ENCODE measurements at places on chromosomes 12 and 14.
A peak's percentile ranks its signal among the peaks of the same experiment; 100 is the strongest.

DNA sequence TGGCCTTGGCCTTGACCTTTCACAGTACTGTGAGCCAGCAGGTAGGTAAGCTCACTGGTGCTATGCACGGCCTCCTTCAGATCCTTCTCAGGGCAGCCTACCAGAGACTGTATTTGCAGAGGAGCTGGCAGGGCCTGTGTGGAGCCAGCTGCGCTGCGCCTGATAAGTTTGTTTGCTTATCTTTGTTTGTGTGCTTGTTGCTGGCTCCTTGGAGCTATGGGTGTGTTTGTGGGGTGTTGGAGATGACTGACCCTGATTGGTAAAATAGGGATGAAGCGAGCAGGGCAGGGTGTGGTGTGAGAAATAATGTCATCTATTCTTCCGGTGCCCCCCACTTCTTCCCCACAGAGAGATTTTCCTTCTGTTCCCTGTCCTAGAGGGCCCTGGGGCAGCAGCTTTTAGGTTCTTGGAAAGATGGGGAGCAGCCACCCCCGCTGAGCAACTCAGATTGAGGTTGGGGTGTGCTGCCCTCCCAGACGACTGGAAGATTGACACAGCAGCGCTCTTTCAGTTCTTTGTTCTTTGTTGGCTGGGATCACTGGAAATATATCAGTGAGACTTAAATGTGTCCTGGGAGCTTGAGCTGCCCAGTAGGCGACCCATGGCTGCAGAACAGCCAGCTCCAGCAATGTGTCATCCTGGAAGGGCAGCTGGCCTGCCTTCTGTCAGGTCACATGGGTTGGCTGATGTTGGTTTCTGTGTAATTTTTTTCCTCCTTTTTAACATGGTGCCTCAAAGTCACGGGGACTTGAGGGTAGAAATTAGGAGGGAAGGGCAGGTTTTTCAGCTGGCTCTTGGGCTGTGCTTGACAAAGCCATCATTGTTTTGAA, 19.6 kb downstream of the MLXIP start:
- DNase-seq, result peak; percentile 61

GRCh38 chr14:49957089-49957852, 64.4 kb downstream of the ARF6 start:
- no peak for DNase-seq

DNA sequence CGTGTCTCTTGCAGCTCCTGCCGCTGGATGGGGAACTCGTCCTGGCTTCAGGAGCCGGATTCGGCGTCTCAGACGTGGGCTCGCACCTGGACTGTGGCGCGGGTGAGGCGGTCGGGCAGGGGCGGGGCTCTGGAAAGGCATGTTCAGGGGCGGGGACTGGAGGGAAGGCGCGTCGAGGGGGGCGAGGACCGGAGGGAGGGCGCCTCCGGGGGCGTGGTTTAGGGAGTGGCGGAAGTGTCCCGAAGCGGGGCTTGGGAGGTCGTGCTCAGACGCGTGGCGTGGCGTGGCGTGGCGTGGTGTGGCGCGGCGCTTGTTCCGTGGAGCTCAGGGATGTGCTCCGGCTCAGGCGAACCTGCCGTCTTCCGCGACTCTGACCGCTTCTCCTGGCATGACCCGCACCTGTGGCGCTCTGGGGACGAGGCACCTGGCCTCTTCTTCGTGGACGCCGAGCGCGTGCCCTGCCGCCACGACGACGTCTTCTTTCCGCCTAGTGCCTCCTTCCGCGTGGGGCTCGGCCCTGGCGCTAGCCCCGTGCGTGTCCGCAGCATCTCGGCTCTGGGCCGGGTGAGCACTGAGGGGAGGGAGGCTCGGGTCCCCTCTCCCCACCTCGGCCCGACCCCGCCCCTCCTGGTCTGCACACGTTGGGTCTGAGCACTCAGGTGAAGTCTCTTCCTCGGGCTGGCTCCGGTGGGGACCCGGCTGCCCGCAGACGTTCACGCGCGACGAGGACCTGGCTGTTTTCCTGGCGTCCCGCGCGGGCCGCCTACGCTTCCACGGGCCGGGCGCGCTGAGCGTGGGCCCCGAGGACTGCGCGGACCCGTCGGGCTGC, 6.2 kb downstream of the AMN start:
- DNase-seq, result no peak

DNA sequence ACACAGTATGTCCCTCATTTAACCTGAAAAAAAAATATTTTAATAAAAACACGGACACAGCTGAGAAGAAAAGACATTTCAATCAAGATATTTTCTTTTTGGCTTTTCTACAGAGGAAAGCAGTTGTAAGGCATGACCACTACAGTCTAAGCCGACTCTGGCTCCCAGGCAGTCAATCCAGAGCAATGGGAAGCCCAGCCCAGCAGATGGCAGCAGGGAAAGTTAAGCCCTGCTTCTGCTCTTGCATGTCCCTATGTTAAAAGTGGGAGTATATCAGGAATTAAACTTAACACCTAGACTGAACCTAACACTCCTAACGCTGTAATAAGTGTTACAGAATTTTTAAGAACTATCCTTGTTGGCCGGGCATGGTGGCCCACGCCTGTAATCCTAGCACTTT, 19.5 kb upstream of the HAL start:
- peak; percentile 36 for DNase-seq

DNA sequence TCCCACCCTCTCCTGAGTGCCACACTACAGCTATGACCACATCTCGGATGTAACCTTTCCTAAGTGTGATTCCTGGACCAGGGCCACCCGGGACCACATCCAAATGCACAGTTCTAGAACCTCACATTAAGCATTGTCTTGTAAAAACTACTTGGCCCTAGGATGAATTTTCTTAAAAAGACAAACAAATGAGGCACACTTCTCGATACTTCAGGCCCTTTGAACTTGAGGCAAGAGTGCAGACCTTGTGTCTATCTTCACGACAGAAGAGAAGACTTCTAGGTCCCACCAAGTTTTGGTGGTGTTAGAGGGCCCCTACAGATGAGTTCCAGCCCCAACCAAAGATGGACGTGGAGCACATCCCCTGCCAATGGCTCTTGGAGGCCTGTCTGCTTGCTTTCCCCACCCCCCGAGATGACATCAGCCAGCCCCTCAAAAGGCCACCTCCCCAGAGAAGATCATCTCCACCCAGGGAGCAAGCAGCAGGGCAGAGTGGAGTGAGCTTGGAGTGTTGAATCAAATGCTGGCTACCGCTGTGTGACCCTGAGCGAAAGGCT, 9.3 kb downstream of the ISCU start:
- no peak for DNase-seq

DNA sequence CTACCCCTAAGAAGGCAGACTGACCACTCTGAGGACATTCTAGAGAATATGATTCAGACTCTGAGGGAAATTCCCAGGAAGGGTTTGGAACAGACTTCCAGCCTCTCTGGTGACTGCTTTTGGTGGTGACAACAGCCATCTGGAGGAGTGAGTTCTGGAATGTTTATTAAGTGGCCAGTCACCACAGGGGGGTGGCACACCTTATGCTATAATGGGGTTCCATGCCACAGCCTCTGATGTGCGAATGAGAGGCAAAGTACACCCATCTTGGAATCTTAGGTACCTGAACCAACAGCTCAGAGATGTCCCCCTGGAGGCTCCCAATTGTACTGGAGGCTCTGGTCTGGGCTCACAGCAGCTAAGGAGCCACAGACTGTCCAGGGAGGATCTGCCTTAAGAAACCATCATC, 9.5 kb upstream of the TINF2 start:
- peak; percentile 32 for DNase-seq

- DNase-seq, result no peak
Observed at GRCh38 chr14:55117803-55118441, 11.1 kb upstream of the LGALS3 start.

GRCh38 chr12:59594943-59595500, 807 bp upstream of the SLC16A7 start:
- DNase-seq, result no peak

DNA sequence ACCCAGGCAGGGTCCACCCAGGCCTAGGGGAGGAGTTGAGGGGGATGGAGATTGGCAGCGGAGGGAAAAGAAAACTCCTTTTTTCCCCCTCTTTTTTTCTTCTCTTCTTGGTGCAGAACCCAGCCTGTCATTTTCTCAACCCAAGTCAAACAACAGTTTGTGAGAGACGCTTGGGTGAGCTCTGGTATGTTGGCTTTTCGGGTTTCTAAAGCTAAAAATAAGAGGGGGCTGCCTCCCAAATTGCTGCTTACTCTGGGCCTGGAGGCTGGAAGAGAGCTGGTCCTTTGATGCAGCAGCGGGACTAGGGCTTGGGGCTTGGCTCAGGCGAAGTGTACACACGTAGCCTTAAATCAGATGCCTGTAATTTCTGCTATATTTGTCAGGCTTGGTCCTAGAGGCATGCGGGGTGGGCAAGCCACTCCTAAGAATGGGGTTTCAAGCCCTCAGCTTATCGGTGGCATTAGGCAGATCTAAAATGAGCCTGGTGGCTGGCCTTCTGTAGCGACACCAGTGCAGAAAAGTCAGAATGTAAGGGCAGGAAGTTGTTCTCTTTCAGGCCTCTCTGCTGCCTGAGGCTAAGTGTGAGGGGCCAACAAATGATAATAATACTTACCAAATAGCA, 816 bp upstream of the SLC8A3 start:
- DNase-seq, result no peak

GRCh38 chr12:104384141-104384880, 72.4 kb upstream of the CHST11 start:
- no peak for DNase-seq

GRCh38 chr12:31517994-31518393, 72.9 kb downstream of the DENND5B start:
- peak; percentile 34 for DNase-seq

DNA sequence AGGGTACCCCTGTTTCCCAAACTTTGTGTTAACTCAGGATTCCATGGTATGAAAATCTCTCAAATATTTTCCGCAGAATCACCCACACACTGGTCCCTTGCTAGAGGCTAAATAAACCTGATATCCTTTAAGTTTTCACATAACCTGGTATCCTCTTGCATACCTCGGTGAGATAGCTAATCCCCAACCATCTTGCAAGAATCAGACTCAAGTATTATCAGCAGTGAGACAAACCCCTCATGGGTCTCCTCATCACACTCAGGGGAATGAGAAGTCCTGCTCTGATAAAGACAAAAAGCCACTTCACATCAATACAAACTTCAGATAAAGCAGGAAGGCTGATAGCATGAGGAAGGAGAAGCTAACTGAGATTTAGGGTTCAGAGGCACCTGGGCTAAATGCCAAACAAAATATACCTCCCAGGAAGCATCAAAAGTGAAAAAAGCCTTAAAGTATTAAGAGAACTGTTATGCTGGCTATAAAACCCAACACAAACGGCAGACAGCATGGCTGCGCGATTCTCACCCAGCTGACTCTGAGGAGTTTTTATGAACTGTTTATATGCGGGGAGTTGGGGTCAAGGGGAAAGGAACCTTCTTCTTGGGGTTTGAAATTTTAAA, 96.5 kb downstream of the FOXN3 start:
- no peak for DNase-seq

GRCh38 chr12:684416-684815, 21.2 kb upstream of the NINJ2 start:
- DNase-seq, result no peak

- no peak for DNase-seq
Observed at GRCh38 chr12:38809832-38810231, 95.6 kb downstream of the CPNE8 start.

DNA sequence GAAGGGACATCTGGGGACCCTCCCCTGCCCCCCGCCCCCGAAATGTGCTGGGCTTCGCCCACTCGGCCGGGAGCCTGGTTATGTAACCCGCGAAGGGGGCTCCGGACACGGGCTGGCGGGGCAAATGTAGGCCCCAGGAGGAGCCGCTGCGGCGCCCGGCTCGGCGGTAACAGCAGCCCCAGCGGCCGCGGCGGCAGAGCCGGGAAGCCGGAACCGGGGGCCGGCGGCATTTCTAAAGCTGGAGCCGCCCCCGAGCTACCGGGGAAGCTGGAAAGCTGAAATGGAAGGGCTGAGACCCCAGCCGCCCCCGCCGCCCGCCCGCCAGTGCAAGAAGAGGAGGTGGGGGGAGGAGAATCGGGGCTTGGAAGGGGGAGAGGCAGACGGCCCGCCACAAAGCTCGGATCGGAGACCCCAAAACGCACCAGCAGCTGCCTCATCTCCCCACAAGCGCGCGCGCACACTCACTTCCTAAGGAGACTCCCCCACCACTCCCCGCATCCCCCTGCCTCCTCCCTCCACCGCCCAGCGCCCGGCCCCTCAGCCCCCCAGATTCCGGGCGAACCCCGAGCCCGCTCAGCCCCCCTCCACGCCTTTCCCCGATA, 1.5 kb downstream of the KDM2B start:
- peak; percentile 33 for DNase-seq

DNA sequence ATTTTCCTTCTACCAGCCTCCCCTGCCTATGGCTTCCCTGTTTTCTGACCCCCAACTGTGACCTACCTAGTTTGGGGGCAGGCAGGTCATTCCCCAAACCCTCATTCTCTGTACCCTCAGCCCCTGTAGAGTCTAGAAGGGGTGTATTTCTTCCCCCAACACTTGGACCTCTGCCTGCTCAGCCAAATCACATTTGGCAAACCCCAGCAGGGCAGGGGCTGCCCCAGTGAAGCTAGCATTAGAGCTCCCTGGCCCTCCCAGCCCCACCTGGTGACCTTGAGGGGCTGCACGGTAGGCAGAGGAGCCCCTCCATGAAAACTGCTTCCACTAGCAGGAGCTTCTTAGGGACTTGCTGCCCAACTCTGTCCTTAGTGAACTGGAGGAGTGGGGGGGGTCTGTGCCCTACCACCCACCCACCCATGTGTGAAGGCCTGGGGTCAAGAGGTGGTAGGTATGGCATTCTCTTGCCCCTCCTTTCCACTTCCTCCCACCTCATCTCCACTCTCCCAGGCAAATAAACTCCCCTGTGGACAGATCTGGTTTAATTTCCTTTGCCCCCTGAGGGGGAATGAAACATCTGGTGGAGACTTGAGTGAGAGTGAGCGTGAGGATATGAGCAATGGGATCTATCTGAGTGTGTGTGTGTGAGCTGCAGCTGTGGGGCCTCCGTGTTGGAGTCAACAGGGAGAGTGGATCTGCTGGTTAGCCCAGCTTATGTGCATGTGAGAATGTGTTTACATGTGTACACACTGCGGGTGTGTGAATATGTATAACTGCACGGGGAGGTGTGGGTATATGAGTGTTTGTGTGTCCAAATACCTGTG, 1.6 kb downstream of the NXPH4 start:
- no peak for DNase-seq
